ENCODE measurements at places on chromosomes 12 and 14.

DNA sequence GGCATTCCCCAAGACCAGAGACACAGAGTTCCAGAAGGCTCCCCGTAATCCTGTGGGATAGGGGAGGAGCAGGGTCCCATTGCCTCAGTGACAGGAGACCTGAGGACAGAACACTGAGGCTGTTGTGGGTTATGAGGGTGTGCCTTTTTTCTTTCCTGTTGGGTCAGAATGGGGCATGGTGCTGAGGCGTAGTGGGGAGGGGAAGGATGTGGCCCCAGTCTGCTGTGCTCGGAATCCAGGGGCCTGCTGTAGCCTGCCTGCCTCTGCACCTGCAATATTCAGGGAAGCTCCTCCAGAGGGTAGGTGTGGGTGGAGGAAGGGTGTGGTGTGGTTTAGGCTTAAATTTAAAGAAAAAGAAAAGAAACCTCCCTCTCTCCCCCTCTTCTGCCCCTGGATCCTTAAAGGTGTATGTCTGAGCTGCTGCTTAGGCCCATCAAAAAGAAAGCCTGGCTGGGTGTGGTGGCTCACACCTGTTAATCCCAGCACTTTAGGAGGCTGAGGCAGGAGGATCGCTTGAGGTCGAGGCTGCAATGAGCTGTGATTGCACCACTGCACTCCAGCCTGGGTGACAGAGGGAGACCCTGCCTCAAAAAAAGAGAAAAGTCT lies 18.7 kb downstream of the PLEKHG3 start:
- no peak for DNase-seq

DNA sequence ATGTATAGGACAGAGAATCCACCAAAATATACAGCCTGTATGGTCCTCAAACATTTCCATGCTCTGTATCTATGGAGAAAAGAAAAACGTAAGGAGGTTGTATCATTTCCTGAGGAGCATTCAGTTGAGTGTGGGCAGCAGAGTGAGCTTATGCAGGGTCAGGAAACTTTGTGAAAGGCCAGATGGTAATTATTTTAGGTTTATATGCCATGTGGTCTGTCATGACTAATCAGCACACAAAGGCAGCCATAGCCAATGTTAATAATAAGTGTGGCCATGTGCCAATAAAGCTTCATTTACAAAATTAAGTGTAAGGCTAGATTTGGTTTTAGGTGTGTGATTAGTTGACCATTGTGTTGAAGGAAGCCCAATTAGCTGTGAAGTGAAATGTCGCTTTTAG lies 33.2 kb upstream of the A2M start:
- no peak for DNase-seq

DNA sequence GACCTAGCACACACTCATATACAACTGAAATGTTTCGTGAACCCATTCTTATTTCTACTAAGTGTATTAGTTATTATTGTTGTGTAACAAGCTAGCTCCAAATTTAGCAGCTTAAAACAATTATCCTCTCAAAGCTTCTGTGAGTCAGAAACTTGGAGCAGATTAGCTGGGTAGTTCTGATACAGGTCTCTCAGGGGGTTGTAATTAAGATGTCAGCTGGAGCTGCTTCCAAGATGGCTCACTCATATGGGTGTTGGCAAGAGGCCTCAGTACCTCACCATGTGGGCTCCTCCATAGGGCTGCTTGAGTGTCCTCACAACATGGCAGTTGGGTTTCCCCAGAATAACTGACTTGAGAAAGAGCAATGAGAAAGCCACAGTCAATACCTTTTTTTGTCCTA lies 9.8 kb downstream of the GPR135 start:
- DNase-seq, result no peak

DNA sequence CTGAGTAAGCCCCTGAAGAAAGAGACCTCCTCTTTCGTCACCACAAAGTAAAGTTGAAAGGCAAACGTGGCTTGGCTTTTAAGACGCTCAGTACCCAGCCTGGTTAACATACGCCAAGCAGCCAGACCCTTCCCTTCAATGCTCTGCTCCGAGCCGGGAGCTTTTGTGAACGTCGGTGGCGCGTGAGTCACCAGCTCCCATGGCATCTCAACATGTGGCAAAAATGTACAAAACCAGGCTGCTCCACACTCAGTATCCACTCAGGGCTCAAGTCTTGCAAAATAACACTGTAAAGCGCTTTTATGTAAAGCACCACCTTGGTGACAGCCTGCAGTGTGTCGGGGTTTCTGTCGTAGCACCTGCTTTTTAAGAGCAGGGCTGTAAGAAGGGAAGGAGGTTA lies 89.0 kb downstream of the SETD3 start:
- no peak for DNase-seq

DNA sequence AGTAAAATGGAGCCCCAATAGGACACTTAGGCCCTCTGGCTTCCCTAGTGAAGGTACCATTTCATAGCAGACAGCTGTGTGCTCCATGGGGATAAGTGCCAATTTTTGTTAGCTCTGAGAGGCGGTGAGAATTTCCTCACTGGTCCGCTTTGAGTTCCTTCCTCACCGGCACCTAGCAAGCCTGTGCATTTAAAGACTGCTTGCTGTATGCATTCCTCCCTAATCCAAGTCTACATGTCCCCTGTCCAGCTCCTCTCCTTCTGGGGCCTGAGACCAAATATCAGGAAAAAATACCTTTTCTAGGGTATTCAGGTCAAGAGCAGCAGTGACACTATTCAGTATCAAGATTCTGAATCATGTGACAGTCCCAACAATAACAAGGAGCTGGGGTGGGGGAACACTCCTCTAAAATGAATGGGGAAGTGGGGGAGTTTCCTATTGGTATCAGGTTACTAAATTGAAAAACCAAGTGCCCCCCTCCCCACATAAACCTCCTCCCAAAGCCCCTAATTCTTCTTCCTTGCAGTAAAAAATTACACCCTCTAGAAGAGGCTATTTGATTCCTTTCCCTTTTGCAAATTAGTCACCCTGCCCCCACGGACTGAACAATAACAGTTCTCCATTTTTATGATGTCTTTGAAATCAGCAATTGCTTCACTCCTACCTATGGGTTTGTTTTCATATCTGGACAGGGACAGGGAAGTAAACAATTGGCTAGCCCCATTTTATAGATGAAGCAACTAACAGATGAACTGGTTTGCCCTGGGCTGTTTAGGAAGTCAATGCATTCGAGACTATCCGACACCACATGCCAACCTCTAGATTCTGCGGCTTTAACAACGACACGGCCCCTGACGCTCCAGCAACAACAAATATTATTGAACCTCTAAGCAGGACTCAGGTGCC lies 28.9 kb downstream of the BCL11B start:
- no peak for DNase-seq

- no peak for DNase-seq
These were observed 172.2 kb downstream of the PTPRO start for GRCh38 chr12:15494329-15495046.

GRCh38 chr12:53578783-53579182 lies 47.4 kb downstream of the ATF7 start:
- no peak for DNase-seq

- DNase-seq, result no peak
These were observed 86.1 kb downstream of the NOC4L start for GRCh38 chr12:132230381-132230780.

DNA sequence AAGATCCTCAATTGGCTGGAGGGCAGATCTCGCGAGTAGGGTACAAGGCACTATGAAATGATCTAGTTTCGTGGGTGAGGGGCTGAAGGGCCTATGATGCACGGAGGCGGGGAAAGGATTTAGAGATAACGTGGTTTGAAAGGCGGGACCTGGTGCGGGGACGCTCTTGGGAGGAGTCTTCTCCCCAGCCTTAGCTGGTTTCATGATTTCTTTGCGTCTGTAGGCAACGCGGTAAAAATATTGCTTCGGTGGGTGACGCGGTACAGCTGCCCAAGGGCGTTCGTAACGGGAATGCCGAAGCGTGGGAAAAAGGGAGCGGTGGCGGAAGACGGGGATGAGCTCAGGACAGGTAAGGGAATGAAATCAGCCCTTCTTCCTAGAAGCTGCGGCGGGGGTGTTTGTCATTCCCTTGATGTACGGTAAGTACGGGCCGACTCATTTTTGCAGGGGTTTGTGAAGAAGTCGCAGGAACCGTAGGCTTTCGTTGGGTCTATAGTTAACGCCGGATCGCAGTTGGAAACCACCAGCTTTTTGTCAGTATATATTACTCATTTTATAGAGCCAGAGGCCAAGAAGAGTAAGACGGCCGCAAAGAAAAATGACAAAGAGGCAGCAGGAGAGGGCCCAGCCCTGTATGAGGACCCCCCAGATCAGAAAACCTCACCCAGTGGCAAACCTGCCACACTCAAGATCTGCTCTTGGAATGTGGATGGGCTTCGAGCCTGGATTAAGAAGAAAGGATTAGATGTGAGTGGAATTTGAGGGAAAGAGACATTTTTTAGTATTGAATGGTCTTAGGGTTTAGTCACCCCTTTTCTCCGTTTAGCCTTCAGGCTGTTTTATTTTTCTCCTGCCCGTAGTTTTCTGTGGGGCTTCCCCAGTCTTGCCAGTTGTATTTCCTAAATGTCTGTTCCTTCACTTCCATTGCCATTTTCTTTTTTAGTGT lies 602 bp downstream of the APEX1 start:
- DNase-seq, result no peak

- DNase-seq, result no peak
These were observed 71.0 kb downstream of the TESC start for GRCh38 chr12:117028254-117028653.

DNA sequence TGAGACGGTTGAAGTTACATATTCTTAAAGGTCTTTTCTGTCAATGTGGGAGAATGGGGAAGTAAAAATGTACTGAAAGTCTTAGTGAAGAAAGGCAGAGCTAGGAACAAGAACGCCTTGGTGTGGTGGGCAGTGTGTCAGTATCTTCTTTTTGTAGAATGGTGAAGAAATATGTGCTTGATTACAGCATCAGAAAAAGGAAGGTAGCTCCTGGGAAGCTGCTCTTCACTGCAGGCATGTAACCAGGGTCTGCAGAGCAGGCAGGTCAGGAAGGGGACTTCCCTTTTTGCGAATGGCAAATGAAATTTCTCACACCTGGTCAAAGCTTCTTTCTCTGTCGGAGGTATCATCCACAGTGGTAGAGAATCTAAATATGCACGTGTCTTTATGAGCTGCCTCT lies 226.2 kb downstream of the ADAMTS20 start:
- no peak for DNase-seq

DNA sequence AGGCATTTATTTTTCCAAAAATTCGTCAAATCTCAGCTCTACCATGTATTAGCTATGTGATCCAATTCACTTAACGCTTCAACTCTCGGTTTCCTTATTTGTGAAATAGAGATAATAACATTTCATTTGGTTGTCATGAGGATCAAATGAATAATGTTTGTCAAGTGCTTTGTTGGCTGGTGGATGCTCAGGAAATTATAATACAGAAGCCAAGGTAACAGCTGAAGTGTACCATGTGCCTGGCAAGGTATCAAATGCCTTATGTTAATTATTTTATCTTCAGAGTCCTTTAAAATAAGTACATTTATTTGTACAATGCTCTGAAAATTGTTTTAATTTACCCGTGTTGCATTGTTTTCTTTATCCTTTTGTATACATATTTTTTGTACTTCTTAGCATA lies 6.1 kb upstream of the PRKCH start:
- no peak for DNase-seq

DNA sequence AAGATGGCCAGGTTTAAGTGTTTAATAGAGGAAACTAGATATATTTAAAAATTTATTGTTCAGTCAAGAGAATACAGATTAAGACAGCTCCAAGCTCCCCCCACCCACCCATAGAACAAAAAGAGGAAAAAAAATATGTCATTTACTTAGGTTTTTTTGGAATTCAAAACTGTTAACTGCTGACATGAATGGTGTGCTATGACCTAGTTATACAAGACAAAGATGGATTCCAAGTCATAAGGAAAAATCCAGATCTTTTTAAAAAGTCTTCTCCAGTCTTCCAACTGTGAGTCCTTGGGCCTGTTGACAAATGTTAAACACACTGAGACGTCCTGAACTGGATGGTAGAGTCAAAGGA lies 1.3 kb upstream of the SETD1B start:
- DNase-seq, result no peak

DNA sequence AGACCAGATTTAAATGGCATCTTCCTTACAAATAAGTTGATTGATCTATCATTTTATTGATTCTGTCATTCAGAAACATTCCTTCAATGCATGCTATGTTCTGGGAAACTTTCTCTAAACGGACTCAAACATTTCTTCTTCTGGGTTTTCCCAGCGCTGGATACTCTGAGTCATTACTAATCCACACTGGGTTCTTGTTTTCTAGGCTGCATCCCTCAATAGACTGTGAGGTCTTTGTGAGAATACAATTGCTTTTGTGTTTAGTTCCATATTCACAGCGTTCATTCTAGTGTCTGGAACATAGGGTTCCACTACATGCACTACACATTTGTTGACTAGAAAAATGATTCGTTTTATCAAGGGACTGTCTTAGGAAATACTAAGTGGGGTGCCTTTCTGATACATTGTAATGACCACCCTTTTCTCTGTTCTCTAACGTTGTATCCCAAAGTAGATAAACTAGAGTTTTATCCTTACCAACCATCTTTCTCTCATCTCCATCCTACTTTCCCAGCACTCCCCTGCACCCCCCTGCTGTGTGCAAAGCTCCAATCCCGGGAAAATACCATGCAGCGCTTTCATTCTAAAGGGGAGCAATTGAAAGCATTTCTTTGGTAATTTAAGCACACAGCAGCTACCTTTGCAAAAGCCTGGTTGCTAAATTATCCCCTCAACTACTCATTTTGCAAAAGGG lies 878.7 kb downstream of the DIO2 start:
- no peak for DNase-seq

- no peak for DNase-seq
These were observed 27.0 kb downstream of the RIN3 start for GRCh38 chr14:92540472-92541048.

DNA sequence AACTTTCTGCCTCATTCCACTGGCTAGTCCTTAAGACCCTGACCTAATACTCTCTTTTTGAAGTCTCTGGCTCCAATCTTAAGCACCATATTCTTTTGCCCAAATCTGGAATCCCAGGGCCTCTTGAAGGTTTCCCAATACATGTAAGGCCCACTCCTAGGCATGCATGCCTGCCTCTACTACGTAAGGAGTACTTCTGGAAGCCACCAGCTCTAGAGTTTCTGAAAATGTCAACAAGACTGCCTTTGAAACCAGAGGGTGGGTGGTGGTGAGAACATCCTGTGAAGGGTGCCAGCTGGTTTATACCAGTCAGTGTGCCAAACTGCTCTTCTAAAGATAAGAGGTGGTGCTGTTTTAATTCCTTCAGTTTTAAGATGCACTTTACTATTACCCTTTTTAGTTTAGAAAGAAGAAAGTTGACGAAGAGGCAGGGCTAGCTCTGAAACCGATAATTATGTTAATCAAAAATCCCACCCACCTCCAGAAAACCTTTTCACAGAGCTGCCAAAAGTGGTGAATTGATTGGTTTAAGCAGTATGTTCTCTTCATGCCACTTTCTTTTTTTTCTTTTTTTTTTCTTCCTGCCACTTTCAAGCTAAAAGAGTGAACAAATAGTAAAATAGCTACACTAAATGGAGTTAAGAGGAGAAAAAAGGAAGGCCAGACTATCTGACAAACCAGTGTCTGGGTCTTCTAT lies 8.7 kb upstream of the WDR89 start:
- peak; percentile 20 for DNase-seq

DNA sequence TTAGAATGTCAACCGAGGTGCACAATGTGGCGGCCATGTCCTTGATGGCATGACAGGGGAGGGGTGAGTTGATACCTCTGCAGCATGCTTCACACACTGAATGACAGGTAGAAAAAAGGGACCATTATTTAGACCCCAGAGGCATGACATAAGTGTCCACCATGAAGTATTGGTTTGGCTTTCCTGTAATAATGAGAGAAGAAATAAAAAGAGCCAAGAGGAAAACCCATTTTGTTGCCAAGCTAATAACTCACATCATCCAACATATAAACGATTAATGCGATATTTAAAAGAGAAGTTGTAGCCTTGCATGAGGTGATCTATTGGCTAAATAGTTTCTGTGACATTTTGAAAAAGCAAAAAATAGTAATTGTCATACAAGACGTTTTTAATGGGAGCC lies 343.4 kb downstream of the LRIG3 start:
- no peak for DNase-seq

Data from activated CD4-positive, alpha-beta T cell treated with anti-CD3 and anti-CD28 coated beads, Interleukin-2, amount 50 U/mL, for 48 hours (primary cell).